Thoracic aorta endothelial cell (primary cell): ENCODE measurements at places on chromosomes 16 and 17. TPM values are rescaled to one million over a fixed set of nuclear protein-coding genes. Genes with fewer than 3 reads are reported as not detected.

RCVRN gene
- total RNA-seq = not detected in 2 replicates

TSPAN10 gene
- total RNA-seq = 0.14 and 0.53 TPM in 2 replicates

RNF112 gene
- not detected in 2 replicates for total RNA-seq

PMFBP1 gene
- total RNA-seq = under 0.01 and 0.14 TPM in 2 replicates

KRTAP9-2 gene
- not detected in 2 replicates for total RNA-seq

CYBA gene
- total RNA-seq = 48.4 and 64.0 TPM in 2 replicates

CUEDC1 gene
- 12.1 and 12.5 TPM in 2 replicates for total RNA-seq

EIF3C gene
- total RNA-seq = 150 and 167 TPM in 2 replicates

ACSM2B gene
- total RNA-seq = 0.07 TPM in 1 of 2 replicates, not detected in the other

STH gene
- not detected in 2 replicates for total RNA-seq

SLC6A2 gene
- total RNA-seq = not detected in 2 replicates

ZG16 gene
- total RNA-seq = not detected in 2 replicates

MYH3 gene
- total RNA-seq = under 0.01 and 0.50 TPM in 2 replicates

APOH gene
- not detected in 2 replicates for total RNA-seq

SOST gene
- not detected in 2 replicates for total RNA-seq

GRAP gene
- 15.5 and 20.1 TPM in 2 replicates for total RNA-seq

MYH1 gene
- total RNA-seq = not detected in 2 replicates

CCL1 gene
- not detected in 2 replicates for total RNA-seq

ZNF423 gene
- 0.53 and 1.7 TPM in 2 replicates for total RNA-seq

SOCS1 gene
- 0.43 and 2.1 TPM in 2 replicates for total RNA-seq

UMOD gene
- not detected in 2 replicates for total RNA-seq

C17orf50 gene
- not detected in 2 replicates for total RNA-seq

SPAG5 gene
- total RNA-seq = 45.1 and 65.0 TPM in 2 replicates

GRIN2A gene
- not detected in 2 replicates for total RNA-seq

TPSD1 gene
- not detected in 2 replicates for total RNA-seq

SLC35G6 gene
- total RNA-seq = not detected in 2 replicates

NOS2 gene
- total RNA-seq = not detected in 2 replicates

SULT1A3 gene
- total RNA-seq = 4.4 and 4.5 TPM in 2 replicates

TNP2 gene
- total RNA-seq = not detected in 2 replicates

HS3ST3A1 gene
- 0.29 TPM in 1 of 2 replicates, not detected in the other for total RNA-seq

KRTAP4-9 gene
- not detected in 2 replicates for total RNA-seq

CBFA2T3 gene
- not detected in 2 replicates for total RNA-seq

SPATA22 gene
- 0.40 and 0.65 TPM in 2 replicates for total RNA-seq

COTL1 gene
- 137 and 169 TPM in 2 replicates for total RNA-seq

GAS2L2 gene
- not detected in 2 replicates for total RNA-seq

ASGR2 gene
- total RNA-seq = not detected in 2 replicates

GGT6 gene
- total RNA-seq = not detected in 2 replicates

IRF8 gene
- 0.13 TPM in 1 of 2 replicates, not detected in the other for total RNA-seq

GALR2 gene
- not detected in 2 replicates for total RNA-seq

TNS4 gene
- total RNA-seq = not detected in 2 replicates
